T-helper 9 cell (primary cell): ENCODE measurements at places on chromosomes 7 and 10.
A peak's percentile ranks its signal among the peaks of the same experiment; 100 is the strongest.

GRCh38 chr10:21715531-21716195, 181.6 kb downstream of the MLLT10 start:
- no peak for DNase-seq

GRCh38 chr7:12738665-12739064, 51.2 kb downstream of the ARL4A start:
- no peak for DNase-seq

DNA sequence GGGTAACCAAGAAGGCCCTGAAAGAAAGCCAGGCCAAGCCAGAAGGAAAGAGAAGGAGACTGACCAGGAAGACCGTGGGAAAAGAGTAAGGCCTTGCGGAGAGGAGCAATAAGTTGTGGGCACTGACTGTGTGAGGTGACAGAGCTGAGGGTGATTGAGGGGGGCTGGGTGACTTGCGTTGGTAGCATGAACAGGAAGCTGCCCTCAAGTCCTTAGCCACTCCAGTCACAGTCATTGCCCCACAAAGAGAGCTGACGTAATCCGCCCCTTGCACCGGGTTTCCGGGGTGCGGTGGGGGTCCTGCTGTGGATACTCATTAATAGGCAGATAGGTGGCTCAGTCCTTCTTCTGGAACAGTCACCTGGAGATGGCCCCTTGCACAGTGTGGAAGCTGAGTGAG, 16.1 kb upstream of the DMBT1 start:
- DNase-seq = no peak

GRCh38 chr10:63633677-63634487, 112.7 kb downstream of the REEP3 start:
- no peak for DNase-seq

DNA sequence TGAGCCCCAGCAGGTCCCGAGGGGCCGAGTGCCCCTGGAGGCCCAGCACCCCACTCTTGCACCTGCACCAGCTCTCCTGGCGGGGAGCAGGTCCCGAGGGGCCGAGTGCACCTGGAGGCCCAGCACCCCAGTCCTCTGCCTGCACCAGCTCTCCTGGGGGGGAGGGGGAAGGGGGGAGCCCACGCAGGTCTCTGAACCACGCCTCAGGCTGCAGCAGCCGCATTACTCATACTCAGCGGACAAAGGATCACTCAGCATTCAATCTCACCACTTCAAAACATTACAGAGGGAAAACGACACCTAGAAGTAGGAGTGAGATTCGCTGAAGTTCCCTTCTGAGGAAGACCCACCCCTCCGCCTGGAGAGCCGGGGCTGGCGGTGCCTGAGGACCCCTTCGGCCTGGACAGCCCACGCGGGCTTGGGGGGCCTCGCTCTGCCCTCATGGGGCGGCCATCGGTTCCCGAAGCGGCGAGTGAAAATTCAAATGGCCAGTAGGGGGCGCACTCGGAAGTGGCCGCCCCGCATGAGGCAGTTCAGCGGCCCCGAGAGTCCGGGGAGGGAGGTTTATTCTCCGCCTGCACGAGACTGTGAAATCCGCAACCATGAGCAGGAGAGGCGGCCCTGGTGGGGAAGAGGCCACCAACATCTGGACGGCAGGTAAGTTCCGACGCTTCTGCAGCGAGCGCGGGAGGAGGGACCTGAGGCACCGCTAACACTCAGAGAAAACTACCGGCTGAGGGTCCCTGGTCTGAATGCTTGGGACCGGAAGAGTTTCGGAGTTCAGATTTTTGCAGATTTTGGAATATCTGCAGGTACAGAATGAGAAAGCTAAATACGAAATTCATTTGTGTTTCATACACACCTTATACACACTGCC, 1.1 kb upstream of the GPER1 start:
- peak; percentile 72 for DNase-seq

DNA sequence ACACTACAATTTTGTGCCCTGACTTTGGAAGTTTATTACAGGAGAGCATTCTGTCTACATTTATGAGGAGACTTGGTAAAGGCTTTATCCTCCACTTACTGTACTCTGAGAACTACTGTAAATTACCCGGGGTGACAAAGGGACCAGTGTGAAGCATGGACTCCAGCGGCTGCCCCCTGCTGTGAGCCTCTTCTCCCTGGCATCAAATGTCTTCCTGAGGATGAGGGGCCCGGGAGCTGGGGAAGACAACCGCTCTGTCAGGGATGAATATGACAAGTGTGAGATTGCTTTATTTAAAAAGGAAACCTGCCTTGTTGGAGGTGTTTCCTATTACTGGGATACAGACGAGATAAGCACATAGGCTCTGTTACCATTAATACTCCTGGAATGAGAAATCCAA, 714.8 kb downstream of the CCSER2 start:
- DNase-seq = no peak

- DNase-seq = no peak
Measured at GRCh38 chr10:28728366-28728765, 51.0 kb downstream of the BAMBI start.

GRCh38 chr7:99562832-99563231, 4.4 kb downstream of the ZNF655 start:
- no peak for DNase-seq

DNA sequence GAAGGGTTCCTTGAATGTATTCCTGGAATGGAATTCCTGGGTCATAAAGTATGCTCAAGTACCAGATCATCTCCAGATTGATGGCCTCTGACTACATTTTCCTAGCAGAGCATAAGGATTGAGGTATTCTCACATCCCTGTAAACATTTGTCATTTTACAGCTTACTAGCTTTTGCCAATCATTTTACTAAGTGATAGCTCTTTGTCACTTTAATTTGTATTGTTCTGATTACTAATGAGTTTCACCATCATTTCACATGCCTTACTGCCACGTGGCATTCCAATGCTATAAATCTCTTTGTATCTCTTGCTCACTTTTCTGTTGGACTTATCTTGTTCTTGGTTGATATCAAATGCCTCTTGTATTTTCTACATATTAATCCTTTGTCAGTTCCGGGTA, 68.6 kb upstream of the CACNB2 start:
- DNase-seq = no peak

DNA sequence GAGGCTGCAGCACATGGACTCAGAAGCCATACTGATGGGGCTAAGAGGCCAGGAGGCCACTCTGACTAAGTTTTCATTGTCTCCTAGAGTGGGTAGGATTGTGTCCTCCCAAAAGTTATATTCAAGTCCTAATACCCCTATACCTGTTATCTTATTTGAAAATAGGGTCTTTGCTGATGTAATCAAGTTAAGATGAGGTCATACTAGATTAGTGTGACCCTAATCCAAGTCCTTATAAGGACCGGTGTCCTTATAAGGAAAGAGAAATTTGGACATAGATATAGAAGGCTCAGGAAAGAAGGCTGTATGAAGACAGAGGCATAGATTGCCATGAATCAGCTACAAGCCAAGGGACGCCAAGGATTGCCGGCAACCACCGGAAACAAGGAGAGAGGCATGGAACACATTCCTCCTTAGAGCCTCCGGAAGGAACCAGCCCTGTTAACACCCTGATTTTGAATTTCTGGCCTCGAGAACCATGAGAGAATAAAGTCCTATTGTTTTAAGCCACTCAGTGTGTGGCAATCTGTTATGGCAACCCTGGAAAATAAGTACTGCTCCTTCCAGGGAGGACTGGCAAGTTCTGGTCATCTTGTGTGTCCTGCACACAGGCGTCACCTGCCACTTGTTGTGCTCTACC, 157.0 kb downstream of the EMX2 start:
- DNase-seq = no peak

DNA sequence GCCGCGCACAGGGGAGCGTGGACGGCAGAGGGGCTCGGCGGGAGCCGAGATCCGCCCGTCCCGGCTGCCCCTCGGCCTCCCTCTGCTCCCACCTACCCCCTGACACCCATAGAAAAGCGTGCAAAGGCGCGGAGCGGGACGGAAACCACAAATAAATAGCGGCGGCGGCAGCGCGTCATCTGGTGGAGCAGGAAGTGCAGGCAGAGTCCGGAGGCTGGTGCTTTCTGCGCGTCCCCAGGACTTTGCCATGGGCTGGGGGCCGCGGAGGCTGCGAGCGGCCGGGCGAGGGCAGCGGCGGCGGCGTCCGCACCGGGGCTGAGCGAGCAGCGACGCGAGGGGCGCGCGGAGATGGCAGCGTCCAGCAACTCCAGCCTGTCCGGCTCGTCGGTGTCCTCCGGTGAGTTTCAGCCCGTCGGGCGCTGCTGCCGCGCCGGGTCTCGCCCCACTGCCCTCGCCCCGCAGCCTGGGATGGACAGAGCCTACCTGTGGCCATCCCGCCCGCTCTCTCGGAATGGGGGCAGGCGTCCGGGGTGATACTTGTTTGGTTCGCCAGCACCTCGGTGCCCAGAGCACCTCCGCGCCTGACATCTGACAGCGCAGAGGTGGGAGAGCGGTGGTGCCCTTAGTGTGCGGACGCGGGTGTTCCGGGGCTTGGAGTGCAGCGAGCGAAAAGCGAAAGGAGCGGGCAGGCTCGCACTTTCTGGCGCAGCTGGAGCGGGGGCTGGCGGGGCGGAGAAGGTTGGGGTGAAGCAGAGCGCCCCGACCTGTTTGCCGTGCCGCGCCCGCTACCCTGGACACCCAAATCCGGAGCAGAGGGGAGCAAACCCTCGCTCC, at the start of gene CHN2:
TSS of gene CHN2 (plus strand) at position 182 of the 834 bp plus-strand sequence.
- peak; percentile 15 for DNase-seq

GRCh38 chr7:13832346-13832745, 157.1 kb downstream of the ETV1 start:
- no peak for DNase-seq

DNA sequence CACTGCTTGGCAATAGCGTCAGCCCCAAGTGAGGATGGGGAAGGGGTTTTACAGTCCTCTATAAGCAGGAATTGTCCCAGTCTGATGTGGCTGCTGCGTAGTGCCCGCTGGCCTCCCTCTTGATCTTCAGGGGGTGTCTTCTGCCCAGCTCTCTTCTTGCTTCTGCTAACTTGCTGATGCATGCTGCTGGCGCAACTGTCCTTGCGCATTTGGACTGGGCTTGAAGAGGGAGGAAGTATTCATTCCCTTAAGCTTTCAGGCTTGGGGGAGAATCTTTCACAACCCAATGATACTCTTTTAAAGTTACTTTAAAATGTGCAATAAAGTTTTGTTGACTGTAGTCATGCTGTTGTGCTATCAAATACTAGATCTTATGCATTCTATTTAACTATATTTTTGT, 10.3 kb downstream of the GALNT11 start:
- no peak for DNase-seq

GRCh38 chr10:17216217-17216900, 11.7 kb upstream of the VIM start:
- no peak for DNase-seq

GRCh38 chr7:50206453-50207250, 97.9 kb upstream of the IKZF1 start:
- DNase-seq = peak; percentile 51

DNA sequence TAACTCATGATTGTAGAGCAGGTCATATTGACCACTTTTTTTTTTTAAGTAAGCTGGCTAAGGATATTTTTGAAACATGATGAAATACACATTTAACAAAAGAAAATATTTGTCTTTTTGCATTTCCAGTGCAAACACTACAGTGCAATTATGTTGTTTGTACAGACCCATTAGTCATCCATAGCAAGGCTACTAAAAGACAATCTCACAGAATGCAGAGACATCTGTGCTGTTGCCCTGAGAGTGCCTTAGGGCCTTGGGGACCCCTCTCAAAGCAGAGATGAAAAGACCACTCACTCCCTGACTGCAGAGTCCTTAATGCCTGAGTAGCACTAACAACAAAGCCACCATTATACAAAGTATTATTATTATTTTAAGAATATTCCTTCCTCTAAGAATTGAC, 104.5 kb downstream of the NRCAM start:
- DNase-seq = no peak

- DNase-seq = no peak
Measured at GRCh38 chr10:130498042-130498441, 361.9 kb downstream of the GLRX3 start.

DNA sequence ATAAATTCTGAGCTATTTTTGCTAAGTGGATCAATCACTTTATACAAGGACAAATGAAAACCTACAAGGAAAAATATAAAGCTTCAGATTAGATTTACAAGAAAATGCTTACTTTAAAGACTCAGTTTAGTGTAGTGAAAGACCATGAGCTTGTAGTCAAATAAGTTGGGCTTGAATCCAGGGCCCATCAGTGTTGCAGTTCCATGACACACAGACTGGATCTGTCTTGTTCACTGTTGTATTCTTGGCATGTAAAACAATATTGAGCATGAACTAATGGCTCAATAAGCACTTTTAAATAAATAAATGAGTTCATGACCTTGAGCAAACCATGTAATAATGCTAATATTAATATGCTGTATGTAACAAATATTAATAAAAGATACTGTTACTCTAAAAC, 164.6 kb upstream of the KCND2 start:
- no peak for DNase-seq
